ENCODE measurements at places on chromosomes 16 and 17.

DNA sequence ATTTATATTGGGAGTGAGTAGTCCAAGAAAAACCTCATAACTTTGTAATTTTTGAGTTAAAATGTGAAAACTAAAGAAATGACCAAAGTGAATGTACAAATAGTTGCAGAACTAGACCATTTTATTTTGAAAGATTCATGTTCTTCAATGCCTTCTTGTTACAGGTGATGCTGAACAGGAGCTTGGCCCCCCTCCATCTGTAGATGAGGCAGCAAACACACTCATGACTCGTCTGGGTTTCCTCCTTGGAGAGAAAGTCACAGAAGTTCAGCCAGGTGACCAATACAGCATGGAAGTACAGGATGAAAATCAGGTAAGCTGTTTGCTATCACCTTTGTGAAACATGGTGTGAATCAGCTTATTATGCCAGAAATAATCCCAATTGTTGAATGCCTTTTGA, 227.8 kb downstream of the TANC2 start:
- no peak for DNase-seq

- no peak for DNase-seq
These were observed 2.6 kb upstream of the HPR start for GRCh38 chr16:72060405-72060804.

GRCh38 chr17:814371-814770, 32.2 kb downstream of the MRM3 start:
- DNase-seq = no peak

- no peak for DNase-seq
These were observed 51.4 kb downstream of the USP10 start for GRCh38 chr16:84751241-84751640.

GRCh38 chr16:68345958-68346635, 35.3 kb downstream of the PRMT7 start:
- DNase-seq = no peak

DNA sequence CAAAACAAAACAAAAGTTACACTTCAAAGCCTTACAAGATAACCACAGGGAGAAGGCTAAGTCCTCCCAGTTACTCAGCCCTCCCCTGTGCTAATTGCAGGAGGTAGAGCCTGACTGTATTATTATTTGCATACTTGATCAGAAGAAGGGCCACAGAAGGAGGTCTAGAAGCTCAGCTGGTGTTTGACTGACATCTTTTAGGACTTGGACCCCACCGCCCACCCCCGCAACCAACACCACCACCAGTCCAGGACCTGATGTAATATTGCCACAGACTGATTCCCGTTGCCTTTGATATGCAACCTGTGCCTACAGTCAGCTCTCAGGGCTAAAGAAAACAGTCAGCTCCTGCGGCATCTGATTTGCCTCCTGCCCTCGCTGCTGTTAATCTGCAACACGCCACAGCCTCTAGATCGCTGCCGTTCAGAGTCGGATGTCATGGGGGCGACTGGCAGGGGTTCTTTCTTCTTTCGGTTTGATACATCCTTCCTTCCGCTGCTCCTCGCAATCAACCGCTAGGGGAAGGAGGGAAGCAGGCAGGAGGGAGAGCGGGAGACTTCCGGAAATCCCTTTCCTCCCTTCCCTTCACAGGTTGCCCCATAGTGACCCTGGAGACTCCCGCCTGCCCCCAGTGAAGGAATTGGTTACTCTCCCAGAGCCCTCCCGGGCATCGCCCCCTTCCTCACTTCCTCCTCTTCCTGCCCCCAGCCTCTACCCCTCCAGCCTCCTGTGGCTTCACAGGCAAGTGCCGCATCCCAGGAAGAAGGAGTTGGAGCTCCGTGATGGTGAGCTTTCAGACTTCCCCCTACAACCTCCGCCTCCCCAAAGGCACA, 90.5 kb upstream of the SOX9 start:
- DNase-seq = peak; percentile 84

- no peak for DNase-seq
These were observed 80.5 kb upstream of the KIFC3 start for GRCh38 chr16:57882792-57883191.

- DNase-seq = no peak
These were observed 2.0 kb downstream of the USP36 start for GRCh38 chr17:78838574-78839005.

DNA sequence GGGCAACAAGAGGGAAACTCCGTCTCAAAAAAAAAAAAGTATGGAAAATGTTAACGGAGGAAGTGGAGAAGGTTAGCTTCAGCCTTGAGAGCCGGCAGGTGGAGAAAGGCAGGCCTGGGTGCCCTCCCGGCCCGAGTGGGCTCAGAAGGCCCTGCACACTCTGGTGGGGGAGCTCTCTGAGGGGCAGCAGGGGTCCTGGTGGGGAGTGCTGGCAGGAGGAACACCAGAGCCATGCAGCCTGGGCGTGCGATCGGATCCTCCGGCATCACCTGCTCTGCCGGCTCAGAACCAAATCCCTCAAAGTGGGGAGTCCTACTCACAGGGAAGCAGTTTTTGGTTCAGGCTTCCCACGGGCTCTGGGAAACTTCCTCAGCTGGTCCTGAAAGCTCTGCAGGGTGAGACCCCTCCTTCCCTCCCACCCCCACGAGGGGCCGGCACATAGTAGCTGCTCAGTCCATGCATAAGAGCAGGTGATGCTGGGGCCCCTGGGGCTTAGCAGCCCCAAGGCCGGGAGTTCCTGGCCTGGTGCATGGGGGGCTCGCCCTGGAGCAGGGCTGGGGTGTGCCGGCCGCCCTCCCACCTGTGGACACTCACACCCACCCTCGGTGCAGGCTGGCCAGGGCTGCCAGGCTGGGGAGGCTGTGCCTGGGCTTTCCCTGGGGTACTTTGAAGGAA, 1.2 kb downstream of the FN3K start:
- DNase-seq = no peak

DNA sequence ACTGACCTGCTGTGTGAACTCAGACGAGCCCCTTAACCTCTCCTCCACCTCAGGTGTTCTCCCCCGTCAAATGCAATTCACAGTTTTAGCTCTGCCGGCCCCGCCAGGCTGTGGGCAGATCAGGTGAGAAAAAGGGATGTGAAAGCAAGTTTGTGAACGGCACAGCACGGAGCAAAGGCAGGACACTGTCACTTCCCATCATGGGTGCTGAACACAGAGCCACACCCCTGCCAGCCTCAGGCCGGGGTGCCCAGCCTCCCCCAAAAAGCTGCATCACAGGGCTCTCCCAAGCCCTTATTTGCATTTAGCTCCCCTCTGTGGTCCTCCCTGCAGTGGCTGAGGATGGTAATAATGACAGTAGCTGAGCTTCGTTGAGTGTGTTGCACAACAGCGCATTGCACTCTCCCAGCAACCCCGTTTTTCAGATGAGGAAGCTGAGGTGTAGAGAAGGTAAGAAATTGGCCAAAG, 88.8 kb upstream of the TNRC6C start:
- DNase-seq = peak; percentile 89

DNA sequence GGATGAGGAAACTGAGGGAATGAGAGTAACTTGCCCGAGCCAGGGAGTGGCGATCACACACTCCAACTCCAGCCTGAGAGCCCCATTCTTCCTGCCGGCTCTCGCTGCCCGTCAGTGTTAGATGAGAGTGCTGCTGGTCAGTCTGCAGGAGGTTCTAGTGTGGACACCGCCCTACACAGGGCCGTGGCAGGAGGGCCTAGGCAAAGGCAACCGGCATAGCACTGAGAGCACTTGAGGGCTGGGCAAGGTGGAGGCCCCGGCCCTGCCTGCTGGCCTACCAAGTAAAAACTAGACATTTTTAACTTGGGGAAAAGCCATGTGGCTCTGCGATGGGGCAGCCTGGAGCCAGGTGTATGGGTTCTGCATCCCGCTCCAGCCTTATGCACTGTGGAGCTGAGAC, 354.8 kb downstream of the SEC14L1 start:
- no peak for DNase-seq

GRCh38 chr17:38616361-38616760, 10.6 kb upstream of the SRCIN1 start:
- no peak for DNase-seq

GRCh38 chr16:89324056-89325010, 106.8 kb downstream of the ZNF778 start:
- DNase-seq = no peak

DNA sequence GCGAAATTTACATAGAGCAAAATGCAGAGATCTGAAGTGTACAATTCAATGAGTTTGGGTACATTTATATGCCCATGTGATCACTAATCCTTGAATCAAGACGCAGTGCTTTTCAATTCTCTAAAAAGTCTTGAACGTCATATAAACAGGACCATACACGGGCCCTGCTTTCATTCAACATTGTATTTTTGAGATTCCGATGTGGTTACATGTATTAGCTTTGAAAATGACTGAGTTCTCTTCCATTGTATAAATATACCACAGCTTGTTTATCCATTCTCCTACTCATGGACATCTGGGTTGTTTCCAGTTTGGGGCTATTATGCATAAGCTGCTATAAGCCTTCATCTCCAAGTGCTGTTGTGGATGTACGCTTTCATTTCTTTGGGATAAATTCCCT, 45.5 kb downstream of the ZCCHC14 start:
- DNase-seq = no peak

GRCh38 chr16:35146723-35147458, 1687.5 kb downstream of the TP53TG3F start:
- no peak for DNase-seq

Data from NAMALWA (cell line).